ENCODE measurements at places on chromosomes 6 and 20.

DNA sequence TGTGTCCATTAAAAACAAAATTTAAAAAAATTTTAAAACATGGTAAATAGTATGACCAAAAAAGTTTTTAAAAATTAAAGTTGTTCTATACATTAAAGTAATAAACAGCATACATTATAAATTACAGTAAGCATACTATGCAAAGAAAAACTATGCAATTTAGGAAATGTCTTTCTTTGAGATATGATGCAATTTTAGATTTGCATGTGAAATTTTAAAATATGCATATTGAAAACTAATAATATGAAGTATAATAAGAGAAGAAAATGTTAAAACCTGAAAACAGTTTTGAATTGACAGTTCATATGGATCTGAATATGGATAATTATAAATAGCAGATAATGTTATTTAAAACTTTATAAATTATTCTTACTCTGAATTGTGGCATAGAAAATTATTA lies 43.1 kb downstream of the ASCC3 start:
- DNase-seq = no peak

GRCh38 chr6:144090384-144090783 lies 5.0 kb downstream of the SF3B5 start:
- no peak for DNase-seq

GRCh38 chr20:38917657-38918056 lies 8.6 kb upstream of the FAM83D start:
- DNase-seq = no peak

DNA sequence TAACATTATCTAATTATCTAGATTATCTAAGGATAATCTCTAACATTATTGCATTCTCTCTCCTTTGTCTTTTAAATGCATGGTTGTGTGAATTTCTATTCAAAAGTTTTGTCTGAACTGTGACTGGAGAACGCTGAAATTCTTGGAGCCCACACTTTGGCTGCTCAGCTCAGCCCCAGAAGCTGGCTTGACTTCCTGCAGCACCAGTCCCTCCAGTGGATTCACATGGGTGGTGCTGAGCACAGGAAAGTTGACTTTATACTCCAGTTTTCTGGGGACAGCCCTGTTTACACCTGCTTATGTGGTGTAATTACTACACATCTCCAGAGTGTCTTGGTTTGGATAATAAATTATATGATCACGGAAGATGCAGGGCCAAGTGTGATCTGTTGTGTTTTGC lies 255.1 kb upstream of the NOX3 start:
- no peak for DNase-seq

DNA sequence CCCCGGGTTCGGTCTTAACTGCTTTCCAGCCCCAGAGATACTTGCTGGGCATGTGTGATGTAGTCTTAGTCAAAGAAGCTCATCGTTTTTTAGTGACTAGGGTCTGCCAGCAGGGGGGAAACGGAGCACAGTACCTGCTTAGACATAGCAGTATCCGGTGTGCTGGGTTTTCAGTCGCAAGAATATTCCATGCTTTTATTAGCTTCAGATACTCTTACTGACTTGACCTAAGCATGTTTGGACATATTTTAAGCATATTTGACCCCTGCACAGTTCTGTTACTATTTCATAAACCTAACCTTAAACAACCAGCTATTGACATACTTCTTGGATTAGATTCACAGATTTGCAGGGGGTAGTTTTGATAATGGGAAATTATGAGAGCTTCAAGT lies 3.0 kb downstream of the E2F3 start:
- DNase-seq = peak; percentile 72

GRCh38 chr20:45114465-45115385 lies at the start of gene WFDC5:
WFDC5 (minus strand) TSS chr20:45115174; CDS start chr20:45115083, 91 bp downstream.
- no peak for DNase-seq

Data from fibroblast of mammary gland (primary cell).